ENCODE measurements at places on chromosomes 1 and 21.

DNA sequence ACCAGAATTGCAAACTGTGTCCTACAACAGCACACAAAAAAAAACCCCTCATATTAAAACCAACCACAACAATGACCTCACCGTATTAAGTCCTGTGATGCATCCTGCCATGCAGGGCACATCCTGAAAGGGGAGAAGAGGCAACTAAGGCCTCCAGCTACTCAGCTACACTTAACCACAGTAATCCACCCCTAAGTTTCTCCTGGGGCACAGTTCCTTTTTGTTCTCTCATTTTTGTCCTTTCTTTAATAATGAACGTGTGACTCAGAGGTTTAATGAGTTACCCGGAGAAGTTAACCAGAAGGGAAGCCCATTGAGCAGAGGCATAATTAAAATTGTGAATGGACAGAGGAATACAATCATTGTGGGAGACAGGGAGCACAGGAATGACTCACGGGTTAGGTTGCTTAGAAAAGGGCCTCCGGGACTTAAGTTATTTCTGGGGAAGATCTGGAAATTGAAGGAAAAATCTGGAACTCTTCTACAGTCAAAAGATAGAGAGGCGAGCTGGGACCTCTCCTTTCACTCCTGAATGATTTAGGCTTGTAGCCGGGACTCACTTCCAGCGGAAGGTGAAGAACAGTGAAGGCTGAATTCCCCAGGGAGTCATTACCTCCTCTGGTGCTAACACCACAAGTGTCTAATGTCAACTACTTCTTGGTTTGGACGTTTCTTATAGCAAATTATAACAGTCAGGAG, 36.9 kb upstream of the HIVEP3 start:
- DNase-seq, result no peak

DNA sequence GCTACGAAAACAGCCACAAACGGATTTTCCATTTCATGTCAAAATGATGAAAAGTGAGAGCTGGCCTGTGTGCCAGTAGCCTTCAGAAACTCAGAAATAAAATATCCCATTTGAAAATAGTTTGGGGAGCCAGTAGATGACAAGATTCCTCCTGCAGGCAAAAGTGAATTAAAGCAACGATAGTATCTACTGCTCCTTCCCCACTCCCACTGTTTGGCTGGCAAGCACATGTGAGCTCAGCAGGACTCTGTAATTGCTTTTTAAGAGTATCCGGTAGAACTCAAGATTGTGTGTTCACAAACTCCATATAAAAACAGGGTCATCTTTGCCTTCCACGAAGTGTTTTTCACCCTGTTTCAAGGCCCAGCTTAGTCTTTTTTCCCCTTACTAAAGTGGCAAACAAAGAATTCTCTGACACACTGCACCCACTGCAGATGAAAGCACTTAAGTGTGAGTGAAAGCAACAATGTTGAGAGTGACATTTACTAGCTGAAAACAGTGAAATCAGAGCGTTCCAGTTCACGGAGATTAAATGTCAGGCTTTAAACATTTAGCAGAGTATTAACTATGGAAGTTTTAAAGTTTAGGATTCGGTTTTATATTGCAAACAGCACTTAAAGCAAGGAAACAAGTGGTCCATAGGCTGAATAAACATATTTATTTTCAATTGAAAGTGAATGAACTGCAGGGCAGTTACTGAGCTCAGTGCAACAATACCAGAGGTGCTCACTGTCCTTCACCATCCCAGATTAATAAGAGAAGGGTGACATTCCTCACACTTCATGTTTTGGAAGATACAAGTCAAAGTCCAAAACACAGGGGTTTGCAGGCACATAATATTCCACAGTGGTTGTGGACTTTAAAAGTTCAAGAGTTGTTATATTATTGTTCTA, 70.0 kb downstream of the ALG14 start:
- no peak for DNase-seq

DNA sequence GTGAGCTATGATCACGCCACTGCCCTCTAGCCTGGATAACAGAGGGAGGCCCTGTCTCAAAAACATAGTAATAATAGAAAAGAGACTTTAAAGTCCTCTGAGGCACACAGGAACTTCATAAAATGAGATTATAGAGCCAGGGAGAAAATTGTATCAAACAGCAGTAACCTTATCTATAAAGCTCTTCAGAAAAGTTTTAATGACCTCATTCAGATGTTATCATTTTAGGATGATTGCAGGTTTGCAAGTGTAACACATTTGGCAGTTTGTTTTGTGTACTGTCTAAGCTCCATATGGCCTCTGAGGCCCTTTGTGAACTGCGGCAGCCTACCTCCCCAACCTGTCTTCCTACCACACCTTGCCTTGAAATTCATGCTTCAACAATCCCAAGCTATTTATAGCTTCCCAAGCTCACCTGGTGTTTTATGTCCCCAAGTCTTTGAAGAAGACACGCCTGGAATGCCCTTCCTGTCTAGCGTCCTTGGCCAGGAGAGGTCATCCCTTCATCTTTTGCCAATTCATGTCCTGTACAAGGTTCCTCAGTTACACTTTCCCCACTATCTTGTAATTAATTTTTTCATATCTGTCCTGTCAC, 8.5 kb upstream of the AKNAD1 start:
- no peak for DNase-seq

GRCh38 chr21:38247738-38248510, 8.9 kb upstream of the KCNJ15 start:
- DNase-seq, result no peak

- no peak for DNase-seq
These were observed 372.8 kb downstream of the NPHP4 start for GRCh38 chr1:5619469-5619868.

Data from Right ventricle myocardium inferior (tissue), 1 donor.